ENCODE measurements at places on chromosomes 13 and 19.

- DNase-seq = no peak
Observed at GRCh38 chr19:48368936-48369335, 4.8 kb downstream of the SYNGR4 start.

GRCh38 chr13:43428545-43429296 is 358.1 kb downstream of the ENOX1 start:
- no peak for DNase-seq

DNA sequence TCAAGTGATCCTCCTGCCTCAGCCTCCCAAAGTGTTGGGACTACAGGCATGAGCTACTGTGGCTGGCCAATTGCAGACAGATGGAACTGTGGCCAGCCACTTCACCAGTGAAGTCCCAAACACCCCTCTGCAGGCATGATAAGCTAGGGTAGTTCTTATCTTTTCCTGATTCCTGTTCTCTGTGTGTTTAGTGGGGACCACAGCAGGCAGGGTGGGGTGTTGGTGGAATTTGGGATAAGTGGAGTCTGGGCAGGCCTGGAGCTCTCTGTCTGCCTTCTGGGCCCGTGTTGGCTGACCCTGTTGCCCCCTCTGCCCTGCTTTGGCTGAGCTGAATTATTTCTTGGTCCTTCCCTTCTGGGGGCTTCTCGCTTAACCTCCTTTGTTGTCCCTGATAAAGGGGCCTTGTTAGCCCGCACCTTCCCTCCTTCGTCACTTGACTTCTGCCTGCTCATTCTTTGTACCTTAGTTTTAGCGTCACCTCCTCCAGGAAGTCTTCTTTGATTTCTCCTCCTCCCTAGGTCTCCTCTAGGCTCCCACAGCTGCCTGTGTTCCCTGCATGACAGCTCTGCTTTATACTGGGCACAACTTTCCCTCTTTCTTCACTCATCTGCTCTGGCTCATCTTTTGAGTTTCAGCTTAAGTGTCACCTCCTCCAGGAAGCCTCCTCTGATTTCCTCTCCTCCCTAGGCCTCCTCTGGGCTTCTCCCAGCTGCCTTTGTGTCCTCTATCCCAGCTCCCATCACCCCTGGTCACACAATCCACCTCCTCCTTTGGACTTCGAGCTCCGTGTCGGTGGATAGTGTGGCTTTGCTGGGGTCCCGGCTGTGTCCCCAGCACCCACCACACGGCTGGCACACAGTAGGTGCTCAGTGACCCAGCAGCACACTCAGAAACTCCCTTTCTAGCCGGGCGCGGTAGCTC is 1.7 kb upstream of the NCLN start:
- DNase-seq = no peak

DNA sequence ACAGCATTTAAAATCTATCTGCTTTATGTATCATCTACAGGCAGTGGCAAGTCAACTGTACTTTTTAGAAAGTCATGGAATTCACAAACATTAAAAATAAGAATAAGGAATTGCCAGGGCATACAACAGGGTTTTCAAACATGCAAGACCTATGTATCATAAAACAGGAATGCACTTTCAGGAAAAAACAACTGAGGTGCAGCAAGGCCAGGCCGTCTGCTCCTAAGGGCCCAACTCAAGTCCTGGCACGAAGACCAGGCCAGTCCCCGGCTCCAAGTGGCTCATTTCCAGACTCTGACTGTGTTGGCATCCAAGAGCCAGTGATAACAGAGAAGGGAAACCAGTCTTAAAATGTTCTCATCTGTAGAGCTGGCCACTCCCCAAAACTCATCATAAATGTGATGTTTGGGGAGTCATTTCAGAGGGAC is 7.1 kb downstream of the RFX2 start:
- DNase-seq = no peak

- DNase-seq = no peak
Observed at GRCh38 chr19:41366089-41366488, 2.1 kb upstream of the B9D2 start.

DNA sequence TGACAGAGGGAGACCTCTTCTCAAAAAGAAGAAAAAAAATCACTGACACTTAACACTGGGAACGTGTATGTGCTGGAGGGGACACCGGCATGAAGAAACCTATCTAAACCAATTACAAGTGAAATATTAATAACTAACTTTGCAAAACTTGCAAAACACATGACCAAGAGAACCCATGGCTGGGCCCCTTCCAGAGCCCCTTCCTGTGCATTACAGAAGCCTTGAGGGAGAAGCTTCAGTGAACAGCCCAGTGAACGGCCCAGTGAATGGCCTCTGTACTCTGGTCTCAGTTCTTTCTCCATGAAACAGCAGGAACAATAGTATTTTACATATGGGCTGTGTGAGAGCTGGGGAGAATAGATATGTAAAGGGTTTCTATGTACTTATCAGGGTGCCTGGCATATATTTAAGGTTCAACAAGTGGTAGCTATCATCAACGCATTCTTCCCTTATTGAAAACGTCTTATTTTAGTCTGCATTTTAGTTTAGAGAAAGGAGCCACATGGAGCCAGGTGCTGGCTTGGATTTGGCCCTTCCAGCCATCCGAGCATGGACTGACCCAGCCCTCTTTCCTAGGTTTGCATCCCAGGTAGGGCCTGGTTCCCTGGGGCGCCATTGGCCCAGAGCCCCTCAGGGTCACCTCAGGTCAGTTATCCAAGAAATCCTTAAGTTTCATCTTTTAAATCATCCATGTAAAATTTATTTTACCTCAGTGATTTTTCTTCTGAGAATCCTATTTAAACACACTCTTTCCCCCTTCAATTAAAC is 54.5 kb downstream of the CCDC70 start:
- DNase-seq = no peak

- DNase-seq = no peak
Observed at GRCh38 chr13:95060014-95060519, 241.2 kb downstream of the ABCC4 start.

DNA sequence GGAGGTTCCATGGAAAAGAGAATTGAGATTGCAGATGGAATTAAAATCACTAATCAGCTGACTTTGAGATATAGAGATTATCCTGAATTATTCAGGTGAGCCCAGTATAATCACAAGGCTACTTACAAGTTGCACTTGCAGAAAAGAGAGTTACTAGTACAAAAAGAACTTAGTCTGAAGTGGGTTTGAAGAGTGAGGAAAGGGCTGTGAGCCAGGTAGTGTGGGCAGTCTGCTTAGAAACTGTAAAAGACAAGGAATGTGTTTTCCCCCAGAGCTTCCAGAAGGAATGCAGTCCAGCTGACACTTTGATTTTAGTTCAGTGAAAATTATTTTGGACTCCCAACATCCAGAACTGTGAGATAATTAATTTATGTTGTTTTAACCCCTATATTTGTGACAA is 285.4 kb upstream of the GPC6 start:
- no peak for DNase-seq

DNA sequence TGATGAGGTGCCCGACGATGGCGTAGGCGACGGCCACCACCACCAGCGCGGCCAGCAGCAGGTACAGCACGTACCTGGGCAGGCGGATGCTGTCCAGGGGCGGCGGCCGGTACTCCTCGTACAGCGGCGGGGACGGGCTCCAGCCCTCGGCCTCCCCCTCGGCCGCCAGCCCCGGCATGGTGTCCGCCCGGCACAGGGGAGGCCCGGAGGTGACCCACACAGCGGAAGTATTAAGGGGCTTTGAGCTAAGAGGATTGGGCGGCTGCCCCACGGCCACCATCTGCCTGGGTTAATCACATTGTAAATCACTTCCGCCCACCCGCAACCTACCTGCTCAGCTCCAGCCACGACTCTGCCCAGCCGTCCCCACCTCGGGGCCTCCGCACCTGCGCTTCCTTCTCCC is at the start of gene SMIM44:
Gene SMIM44 (minus strand): TSS at position 216 of the 403 bp plus-strand sequence. CDS start 38 bp downstream, at position 178.
- DNase-seq = no peak

DNA sequence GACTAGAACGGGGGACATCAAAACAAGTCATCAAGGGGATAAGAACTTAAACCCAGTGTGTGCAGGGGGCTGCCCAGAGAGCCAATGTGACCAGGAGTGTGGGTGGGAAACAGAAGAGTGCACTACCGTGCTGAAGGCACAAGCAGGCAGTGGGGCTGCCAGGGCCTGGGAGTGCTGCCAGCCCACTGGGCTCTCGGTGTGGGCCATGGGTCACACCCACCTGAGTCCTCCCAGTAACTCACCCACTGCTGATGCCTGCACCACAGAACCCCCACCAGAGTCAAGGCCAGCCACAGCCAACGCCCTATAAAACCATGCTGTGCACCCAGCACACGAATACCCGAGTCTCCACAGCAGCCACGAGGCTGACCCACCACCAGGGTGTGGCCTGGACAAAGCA is 8.5 kb downstream of the MED26 start:
- no peak for DNase-seq

- DNase-seq = no peak
Observed at GRCh38 chr19:1363599-1363998, 20.1 kb upstream of the NDUFS7 start.

- DNase-seq = no peak
Observed at GRCh38 chr13:33051632-33052031, 35.4 kb downstream of the KL start.

DNA sequence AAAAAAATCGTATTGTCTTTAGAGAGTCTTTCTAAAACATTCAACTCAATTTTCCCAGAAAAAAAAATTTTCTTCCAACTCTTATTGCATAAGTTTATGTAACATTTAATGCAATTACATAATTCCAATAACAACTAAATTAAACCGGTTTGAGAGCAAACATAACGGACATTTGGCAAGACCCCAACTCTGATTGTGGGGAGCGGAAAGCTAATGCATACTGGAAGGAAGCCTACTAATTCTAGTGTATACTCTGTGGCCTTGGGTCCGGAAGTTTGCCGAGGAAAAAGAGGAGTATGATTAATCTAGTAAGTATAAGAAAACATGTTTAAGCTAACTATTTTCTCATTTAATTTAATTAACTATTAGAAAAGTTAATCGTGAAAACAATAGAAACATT is 21.3 kb upstream of the MIR17HG start:
- DNase-seq = no peak

- DNase-seq = no peak
Observed at GRCh38 chr13:32588736-32589135, 2.5 kb downstream of the PDS5B start.

Data from stimulated activated CD4-positive, alpha-beta T cell treated with anti-CD3 and anti-CD28 coated beads, Interleukin-1b, Interleukin-23, amount 100 ng/mL, for 1 hour (primary cell).